Fibroblast of the aortic adventitia (primary cell): ENCODE measurements at places on chromosomes 12 and 14.

DNA sequence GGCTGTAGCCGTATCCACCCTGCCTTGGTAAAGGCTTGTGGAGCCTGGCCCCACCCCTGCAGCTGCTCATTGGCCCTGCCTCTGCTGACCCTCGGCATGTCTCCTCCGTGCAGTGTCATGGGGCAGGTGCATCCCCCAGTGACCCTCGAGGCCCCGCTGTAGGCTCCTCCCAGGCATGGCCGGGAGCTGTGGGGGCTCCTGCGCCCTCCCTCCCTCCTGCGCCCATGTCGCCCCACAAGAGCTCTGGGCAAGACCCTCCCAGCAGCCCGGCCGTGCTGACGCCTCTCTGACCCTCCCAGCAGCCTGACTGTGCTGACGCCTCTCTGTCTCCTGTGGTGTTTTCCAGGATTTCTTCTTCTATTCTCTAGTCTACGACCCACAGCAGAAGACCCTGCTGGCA lies 20.8 kb upstream of the CRIP2 start:
- DNase-seq: no peak

DNA sequence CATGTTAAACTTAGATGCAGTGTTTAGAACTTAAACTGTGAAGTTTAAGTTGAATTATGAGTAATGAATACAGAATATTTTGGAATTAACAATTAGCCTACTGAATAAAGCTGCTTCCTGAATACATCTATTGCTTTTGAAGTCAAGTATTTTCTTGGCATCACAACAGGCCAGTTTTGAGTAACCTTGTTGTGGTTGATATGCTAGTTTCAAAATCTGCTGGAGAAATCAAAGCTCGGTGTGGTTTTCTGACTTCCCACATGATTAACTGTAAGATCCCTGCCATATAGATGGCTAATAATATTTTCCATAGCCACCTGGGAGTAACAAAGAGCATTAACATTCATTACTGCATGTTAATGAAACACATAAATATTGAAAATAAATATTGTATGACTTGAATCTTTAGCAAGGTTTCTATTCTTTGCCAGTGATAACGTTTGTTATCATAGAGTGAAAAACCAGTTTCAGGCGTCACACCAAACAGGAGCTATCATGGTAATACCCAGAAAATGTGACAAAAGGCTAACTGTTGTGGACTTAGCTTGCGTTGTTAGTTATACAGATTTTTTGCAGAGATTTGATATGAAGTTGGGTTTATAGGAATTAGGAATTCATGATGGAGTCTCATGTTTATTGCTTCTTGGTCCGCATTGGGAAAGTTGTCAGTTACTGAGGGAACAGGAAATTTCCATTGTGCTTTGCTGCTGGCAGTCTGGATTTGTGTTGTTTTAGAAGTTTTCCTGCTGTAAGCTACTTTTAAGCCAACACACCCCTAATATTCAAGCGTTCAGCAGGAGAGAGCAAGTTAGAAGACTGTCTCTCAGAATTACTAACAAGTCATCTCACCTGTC lies 32.1 kb downstream of the PPFIBP1 start:
- peak; percentile 69 for DNase-seq

GRCh38 chr12:92464911-92465310 lies 237.9 kb upstream of the PLEKHG7 start:
- no peak for DNase-seq

DNA sequence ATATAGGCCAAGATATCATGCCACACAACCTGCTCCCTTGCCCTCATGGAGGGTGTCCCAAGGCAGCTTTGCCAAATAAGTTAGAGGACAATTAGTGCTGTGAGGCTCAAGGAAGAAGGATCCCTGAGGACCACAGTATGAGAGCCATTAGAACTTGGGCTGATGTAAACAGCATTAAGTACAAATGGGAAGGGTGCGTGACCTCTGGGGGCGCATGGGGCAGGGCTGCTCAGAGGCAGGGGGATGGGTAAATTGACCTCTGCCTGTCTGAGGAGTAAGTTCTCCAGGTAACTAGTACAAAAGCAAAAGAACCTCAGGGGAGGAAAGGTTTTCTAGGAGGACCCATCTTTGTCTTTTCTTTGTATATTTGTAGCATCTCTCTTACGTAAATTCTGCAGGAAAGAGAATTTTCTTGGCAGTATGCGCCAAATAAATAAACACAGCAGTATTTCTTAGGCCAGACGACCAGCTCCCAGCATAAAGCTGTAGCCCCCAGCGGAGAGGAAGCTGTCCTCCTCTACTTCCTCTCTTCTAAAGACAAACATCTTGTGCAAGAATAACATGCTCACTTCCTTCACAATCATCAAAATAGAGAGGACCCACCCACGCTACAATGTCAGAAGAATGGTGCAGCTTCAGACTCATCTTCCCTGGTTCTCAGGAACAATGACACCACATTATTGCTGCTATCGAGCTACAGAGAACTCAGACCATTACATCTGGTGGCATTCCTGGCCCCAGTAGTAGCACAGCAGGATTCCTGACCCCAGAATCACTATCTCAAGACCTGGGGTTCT lies 16.4 kb upstream of the VWF start:
- DNase-seq: no peak

DNA sequence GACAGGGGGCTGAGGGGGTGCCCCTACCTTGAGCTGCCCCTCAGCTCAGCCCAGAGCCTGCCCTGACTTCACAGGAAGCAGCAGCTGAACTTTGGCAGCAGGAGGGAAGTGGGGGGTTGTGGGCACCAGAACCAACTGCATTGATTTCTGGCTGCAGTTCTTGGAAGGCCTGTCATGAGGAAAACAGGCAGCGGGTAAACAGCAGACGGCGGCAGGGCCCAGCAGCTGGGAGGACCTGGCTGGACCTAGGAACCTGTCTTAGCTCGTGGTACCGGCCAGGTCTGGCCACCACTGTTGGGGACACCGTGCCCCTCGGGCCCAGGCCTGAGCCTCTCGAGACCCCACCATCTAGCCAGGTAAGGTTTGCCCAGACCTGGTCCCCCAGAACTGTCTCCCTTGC lies 154.2 kb upstream of the MYL2 start:
- DNase-seq: no peak

DNA sequence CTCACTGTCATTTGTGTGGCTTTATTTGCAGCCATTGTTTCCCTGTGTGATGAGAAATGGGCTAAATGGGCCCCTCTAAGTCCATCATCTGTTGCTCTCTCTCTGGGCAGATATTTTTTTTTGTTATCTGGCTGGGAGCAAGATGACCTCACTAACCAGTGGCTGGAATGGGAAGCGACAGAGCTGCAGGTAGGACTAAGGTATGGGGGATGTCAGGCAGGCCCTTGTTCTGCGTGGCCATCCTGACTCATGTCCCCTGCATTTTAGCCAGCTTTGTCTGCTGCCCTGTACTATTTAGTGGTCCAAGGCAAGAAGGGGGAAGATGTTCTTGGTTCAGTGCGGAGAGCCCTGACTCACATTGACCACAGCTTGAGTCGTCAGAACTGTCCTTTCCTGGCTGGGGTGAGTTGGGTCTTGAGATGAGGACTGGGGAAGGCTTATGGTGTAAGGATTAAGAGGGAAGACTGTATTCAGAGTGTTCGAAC lies 1.3 kb downstream of the MARS1 start:
- no peak for DNase-seq

GRCh38 chr12:58496411-58497190 lies 423.7 kb downstream of the LRIG3 start:
- no peak for DNase-seq

DNA sequence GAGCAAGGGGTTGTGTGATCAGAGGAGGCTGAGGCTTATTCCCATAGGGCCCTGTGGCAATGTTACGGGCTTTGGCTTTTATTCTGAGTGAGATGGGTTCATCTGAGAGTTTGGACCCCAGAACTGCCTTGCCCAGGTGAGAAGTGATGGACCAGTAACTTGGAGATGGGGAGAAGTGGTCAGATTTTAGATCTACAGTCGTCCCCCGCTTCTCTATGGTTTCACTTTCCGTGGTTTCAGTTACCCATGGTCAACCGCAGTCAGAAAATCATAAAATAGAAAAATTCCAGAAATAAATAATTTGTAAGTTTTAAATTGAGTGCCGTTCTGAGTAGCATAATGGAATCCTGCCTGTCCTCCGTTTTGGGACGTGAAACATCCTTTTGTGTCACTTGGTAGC lies 40.2 kb upstream of the PPP1CC start:
- DNase-seq: no peak

DNA sequence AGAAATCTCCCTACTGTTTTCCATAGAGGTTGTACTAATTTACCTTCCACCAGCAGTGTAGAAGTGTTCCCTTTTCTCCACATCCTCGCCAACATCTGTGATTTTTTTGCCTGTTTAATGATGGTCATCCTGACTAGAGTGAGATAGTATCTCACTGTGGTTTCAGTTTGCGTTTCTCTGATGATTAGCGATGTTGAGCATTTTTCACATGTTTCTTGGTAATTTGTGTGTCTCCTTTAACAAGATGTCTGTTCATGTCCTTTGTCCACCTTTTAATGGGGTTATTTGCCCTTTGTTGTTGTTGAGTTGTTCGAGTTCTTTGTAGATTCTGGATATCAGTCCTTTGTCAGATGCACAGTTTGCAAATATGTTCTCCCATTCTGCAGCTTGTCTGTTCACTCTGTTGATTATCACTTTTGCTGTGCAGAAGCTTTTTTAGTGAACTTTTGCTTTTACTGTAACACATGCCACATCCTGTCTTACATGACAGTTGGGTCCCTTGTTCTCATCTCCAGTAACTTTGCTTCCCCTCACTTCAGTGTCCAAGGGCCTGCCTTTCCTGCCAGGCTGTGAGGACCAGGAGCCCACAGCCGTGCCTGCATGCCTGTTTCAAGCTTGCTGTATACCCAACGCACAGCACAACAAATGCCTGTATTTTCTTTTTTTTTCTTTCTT lies 64.9 kb downstream of the SPRING1 start:
- DNase-seq: no peak

DNA sequence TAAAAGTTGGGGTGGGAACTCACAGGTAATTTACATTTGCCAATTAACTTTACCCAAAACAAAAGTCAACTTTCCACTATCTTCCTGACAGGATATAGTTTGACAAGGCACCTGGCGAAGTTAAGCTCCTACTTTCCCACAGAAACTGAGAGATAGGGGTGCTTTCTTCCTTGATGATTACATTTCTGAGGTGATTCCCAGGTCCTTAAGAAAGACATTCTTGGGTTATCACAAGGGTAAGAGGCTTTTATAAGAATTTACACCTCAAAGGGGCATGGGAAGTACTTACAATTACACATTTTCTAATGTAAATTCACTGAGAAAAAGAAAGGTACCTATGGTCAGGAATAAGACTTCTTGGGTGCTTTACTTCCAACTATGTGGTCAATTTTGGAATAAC lies 660.9 kb upstream of the MGAT4C start:
- no peak for DNase-seq

DNA sequence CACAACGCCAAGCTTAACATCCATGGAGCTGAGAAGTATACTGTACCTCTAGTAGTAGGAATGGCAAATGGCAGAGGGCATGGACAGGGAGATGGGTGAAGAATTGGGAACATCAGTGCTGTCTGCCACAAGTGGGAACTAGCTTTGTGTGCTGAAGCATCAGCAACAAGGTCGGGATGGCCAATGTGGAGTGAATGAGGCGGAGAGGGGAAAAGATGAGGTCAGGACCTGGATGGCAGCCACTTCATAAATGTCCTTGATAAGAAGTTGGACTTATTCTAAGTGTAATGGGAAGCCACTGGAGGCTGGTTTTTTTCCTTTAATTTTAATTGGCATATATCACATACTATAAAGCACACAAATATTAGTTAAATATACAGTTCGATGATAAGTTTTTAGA lies 21.9 kb upstream of the CLMN start:
- no peak for DNase-seq

GRCh38 chr14:24913021-24913420 lies 136.9 kb downstream of the STXBP6 start:
- DNase-seq: no peak

- peak; percentile 47 for DNase-seq
These were observed 18.9 kb upstream of the NUDT4 start for GRCh38 chr12:93358821-93359220.

DNA sequence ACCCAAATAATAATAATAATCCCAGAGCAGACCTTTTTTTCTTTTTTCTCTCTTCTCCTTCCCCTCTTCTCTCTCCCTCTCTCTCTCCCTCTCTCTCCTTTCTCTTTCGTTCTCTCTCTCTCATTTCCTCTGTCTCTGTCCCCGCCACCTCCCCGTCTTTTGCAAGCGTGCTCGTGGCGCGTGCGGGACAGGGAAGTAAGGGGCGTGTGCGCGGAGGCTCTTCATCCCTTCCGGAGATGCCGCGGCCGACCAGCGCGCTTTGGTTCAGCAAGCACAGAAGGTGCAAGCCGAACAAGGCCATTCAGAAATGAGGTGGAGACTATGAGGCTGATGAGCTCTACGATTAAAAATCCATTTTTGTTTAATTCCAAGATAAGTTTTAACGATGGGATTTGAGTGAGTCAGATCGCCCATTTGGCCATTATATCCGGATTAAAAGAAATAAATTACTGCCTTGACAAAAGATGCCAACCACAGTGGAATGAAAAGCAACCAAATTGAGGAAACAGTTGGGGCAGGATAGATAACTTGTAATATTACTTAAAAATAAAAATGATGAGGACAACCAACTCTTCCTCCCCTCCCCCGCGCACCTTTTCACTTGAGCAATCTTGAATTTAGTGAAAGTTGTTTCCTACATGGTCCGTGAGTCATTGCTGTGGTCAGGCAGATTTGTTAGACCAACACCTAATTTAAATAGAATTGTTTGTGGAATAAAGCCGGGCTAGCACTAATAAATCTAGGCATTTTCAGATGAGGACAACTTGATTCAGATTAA lies 1.2 kb upstream of the AMIGO2 start:
- DNase-seq: peak; percentile 53

DNA sequence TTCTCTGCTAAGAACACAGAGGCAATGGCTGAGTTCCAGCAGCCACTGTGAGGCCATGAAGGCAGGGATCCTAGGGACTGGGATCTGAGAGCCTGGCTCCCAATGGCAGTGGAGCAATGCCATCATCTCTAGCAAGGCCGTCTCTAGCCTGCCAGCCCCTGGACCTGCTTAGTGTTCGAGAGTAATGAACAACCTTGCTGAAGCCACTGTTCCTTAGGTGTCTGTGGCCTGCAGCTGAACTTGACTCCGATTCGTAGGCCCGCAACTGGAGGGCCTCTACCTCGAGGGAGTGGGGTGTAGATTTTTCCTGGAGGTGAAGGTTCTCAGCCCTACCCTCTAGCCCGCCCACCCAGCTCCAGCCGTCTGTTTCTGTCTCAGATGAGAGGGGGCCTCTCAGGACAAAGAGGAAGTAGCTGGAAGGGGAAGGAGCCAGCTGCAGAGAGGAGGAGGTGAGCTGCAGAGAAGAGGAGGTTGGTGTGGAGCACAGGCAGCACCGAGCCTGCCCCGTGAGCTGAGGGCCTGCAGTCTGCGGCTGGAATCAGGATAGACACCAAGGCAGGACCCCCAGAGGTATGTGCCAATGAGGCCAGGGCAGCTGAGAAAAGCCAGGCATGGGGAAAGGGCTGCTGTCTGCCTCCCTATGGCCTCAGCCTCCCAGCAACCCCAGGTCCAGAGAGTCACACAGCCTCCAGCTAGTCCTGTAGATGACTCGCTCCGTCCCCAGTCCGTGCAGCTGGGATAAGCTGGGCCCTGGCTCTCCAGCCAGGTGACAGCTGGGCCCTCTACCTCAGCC lies at the start of gene PLD4:
Gene PLD4, plus strand, starts transcription at position 459 of the 793 bp plus-strand sequence. CDS start 2,262 bp downstream, outside the sequence.
- DNase-seq: no peak
